ENCODE measurements at places on chromosomes 7 and 10.

GRCh38 chr7:87154569-87154968, 2.3 kb downstream of the DMTF1 start:
- no peak for DNase-seq

GRCh38 chr10:119177708-119178371, 772 bp downstream of the PRDX3 start:
- no peak for DNase-seq

DNA sequence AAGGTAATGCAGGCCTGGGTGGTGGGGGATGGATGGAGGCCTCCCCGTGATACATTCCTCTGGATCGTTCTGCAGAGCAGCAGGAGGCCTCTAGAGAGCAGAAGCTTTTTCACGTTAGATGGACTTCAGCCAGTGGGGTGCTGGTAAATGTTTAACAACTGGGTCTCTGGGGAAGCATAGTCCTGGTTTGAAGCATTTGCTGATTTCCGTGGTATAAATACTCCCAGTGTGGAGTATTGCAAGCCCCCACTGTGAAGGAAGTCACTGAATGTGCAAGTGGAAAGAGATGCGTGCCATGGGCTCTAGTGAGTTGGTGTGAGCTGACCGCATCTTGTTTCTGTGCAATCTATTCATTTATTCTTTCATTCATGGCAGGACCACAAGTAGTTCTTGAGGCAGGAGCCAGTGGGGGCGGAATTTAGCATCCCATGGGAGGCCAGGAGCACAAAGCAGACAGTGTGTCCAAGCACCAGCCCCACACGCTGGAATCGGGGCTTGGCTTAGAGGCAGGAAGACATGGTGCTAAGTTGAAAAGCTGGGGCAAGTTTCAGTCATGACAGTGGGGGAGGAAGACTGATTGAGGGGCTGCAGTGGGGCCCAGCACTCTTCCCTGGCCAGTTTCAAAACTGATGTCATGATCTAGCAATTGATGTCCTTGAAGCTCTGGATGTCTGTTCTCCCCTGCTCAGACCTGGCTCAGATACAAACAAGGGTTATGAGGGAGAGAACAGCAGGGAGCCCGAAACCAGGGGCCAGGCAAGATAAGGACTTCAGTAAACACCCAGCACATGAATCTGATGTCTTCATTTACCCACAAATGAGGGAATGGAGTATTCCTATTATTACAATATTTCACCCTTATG, 280.9 kb upstream of the LYZL1 start:
- no peak for DNase-seq

DNA sequence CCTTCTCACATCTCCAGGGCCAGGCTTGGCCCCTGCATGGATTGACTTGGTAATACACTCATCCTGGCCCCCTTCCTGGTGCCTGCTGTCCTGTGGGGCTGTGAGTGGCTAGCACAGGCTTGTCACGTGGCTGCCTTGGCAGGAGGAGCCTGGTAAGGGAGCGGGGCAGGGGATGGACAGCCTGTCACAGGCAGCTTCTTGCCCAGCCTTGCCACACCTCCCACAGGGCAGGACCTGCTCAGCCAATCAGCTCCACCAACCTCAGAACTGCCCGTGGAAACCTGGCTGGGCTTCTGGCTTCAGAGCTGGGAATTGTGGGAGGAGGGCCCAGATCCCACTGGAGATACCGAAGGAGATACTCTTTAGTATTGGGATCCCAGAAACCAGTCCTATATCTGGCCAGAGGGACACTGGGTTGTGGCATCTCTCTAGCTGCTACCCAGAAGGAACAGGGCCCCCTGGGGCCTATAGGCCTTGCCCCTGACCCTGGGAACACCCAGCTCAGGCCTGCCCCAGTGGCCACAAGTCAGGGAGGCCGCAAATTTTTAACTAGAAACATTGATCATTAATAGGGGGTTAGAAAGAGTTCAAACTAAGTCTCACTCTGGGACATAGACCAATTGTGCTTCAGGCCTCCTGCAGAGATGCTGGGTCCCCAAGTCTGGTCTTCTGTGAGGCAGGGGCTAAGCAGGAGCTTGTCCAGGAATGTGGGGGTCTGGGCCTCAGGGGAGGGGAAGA, at the start of gene HOGA1:
TSS of gene HOGA1 (plus strand) at position 330 of the 738 bp plus-strand sequence. CDS start at position 645, 315 bp downstream.
- peak; percentile 95 for DNase-seq

DNA sequence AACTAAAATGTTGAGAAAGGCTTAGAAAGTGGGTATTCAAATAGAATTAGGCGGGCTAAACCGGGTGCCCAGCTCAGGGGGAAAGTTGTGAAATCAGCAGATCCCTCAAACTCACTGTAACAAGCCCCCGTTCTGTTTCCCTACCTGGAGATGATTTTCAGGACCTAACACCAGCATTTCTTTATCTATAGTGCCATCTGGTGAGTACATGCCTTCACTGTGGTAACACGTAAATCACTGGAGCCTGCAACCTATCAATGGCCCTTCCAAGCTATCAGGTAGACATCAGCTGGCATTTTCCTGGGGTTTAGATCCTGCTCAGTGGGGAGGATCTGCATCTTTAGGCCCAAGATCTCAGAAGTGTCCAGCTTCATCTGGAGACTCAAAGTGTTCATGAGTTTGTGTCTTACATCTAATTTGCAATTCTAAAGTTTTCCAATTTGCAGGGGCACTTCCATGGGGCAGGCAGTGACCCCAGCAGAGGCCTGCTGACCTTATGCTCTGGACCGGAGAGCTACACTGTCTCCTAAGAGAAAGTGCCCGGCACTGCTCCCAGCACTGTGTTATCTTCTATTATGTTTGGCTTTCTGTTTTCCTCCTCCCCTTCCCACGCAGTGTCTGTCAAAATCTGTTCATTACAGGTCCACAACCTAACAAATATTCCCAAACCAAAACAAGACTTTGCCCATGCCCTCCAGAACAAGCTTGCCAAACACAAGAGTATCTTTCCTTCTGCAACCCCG, 132.5 kb downstream of the LSM5 start:
- no peak for DNase-seq

- DNase-seq: no peak
Measured at GRCh38 chr7:29398011-29398410, 165.6 kb upstream of the PRR15 start.
